Smooth muscle cell of bladder (primary cell): ENCODE measurements at places on chromosomes 6 and 20. TPM values are rescaled to one million over a fixed set of nuclear protein-coding genes. Genes with fewer than 3 reads are reported as not detected.

Gene EDEM2
- 74.4 and 105 TPM in 2 replicates for total RNA-seq

Gene ZBTB46
- total RNA-seq: 4.6 and 9.7 TPM in 2 replicates

Gene PTPN1
- total RNA-seq: 23.4 and 25.5 TPM in 2 replicates

Gene LY6G6D
- not detected in 2 replicates for total RNA-seq

Gene SPATA2
- 0.83 and 0.85 TPM in 2 replicates for total RNA-seq

Gene PGBD1
- total RNA-seq: 2.7 and 3.3 TPM in 2 replicates

Gene NKX2-2
- not detected in 2 replicates for total RNA-seq

Gene CDH26
- total RNA-seq: 0.14 and 0.18 TPM in 2 replicates
